HCT116 (cell line): ENCODE measurements at places on chromosomes 5 and 9.
A peak's percentile ranks its signal among the peaks of the same experiment; 100 is the strongest.

GRCh38 chr5:103411711-103412110 is 150.9 kb downstream of the NUDT12 start:
- DNase-seq, result no peak

DNA sequence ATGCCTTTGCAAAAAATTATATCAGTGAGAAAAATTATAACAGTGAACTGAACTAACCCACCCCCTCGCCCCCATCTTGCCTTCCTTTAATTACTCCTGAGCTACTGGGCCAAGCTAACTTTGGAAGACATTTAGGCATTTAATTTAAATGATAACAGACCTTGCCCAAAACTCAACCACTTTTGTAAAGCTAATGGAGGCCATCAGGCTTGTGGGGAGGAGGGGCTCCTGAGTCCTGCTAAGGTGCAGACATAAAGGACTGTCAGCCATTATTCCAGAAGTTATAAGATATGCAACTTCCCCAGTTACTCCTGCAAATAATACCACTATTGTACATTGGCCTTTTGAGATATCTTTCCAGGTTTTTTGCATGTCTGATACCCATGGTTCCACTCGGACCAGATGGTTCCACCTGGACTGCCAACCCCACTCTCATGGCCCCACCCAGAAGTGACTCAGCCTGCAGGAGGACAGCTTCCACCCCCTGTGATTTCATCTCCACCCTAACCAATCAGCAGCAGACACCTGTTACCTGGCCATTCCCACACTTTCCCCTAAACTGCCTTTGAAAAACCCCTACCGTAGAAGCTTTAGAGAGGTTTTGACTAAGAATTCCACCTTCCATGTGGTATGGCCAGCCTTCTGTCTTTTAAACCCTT is 805.4 kb upstream of the CDH6 start:
- DNase-seq, result no peak

- no peak for DNase-seq
These were observed 477.1 kb downstream of the SPOCK1 start for GRCh38 chr5:137022043-137022442.

GRCh38 chr9:131396626-131397025 is 2.7 kb downstream of the PRRC2B start:
- DNase-seq, result no peak

GRCh38 chr5:133688391-133688790 is 76.0 kb upstream of the FSTL4 start:
- no peak for DNase-seq

DNA sequence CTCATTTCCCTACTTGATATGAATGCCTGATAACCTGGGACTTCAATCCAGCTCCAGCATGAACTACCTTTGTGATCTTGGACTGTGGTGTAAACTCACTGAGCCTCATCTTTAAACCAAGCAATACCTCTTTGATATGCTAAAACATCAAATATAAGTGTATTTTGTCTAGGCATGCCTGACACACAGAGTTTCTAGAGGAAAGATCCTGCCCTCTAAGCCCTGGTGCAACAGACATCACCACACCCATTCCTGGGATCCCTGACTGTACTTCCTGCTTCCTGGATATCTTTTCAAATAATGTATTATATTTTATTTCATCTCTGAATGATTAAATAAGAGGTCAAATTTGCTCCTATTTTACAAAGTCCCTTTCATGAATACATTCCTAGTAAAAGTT is 55.8 kb downstream of the ANXA2R start:
- no peak for DNase-seq

- DNase-seq, result no peak
These were observed 131.9 kb downstream of the CDK5RAP2 start for GRCh38 chr9:120447959-120448500.

- DNase-seq, result no peak
These were observed 67.1 kb upstream of the UNC5A start for GRCh38 chr5:176743136-176743861.

GRCh38 chr5:37807621-37808301 is 32.1 kb downstream of the GDNF start:
- DNase-seq, result no peak

DNA sequence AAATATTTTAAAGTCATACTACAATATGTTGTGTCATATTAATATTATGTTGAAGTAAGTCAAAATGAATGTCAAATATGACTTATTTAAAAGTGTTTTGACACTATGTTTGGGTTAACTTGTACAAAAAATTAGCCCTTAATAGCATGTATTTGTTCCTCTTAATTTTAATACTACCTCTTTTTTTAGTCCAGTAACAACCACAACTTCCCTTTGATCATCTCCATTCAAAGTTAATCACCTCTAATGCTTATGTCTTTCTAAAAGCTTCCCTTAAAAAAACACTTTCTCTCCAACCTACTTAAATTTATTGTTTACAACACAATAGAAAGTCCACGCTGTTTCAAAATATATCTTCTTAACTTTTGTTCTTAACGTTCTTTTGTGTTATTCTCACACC is 9.6 kb downstream of the SLCO4C1 start:
- DNase-seq, result no peak

DNA sequence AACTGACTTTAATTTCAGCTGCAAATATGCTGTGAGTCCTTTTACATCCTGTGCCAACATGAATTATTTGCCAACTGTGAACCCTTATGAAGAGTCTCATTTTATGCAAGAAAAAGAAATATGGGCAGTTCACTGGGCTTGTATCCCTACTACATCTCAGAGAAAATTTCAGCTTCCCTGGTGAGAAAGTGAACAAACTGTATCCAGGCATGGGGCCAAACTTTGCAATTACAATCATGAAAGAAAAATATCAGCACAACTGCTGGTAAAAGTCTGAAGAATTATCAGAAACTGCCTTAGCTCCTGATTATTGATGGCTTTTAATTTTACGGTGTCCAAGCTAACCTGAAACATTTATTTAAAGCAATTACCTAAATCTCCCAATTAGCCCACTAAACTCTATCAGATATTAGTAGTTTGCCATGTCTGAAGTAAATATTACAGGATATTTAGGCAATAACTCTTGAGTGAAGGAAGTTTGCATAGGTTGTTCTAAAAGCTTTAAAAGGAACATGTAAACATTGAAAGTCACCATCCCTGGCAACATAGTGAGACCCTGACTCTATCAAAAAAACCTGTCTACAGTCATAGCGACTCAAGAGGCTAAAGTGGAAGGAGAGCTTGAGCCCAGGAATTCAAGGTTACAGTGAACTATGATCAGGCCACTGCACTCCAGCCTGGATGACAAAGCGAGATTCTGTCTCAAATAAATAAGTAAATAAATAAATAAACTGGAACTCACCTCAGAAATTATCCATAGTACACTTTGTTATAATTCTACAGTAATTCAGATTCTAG is 83.9 kb upstream of the HCN1 start:
- no peak for DNase-seq

DNA sequence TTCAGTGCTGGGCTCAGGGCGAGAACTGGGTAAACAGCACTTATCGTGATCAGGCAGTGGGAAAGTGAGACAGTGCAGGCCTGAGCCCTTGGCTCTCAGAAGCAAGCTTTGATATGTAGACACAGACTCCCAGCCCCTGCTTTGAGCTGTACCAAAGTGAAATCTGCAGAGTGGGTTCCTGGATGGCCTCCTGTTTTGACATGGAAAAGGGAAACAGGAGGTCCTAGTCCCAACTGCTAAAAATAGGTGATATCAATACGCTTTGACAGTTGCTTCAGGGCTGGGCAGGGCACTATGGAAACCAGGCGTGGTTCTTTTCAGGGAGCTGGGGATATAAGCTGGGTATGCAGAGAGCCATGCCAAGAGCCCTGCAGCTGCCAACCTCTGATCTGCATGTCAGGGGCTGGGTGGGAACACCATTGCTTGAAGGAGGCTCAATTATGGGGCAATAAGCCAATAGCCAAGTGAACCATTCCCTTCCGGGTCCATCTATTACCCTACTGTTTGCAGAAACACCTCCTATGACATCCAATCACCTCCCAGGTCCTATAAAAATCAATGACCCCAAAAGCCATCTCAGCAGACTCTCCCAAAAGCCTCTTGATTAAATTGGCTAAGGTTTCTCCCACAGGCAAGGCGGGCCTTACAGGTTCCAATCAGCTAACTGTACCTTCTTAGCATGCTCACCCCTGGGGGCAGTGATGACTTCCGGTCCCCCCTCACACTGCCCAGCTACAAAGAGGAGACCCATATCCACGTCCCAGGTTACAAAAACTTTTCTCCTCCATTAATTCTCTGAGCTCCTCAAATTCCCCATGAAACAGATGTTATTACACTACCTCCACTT is 45.8 kb downstream of the EPB41L4B start:
- DNase-seq, result no peak

- DNase-seq, result no peak
These were observed 87.3 kb downstream of the SERINC5 start for GRCh38 chr5:80168388-80169028.

- DNase-seq, result no peak
These were observed 124.9 kb upstream of the PTGER4 start for GRCh38 chr5:40554813-40555212.

- DNase-seq, result no peak
These were observed 382.7 kb downstream of the ENC1 start for GRCh38 chr5:74257645-74258313.

DNA sequence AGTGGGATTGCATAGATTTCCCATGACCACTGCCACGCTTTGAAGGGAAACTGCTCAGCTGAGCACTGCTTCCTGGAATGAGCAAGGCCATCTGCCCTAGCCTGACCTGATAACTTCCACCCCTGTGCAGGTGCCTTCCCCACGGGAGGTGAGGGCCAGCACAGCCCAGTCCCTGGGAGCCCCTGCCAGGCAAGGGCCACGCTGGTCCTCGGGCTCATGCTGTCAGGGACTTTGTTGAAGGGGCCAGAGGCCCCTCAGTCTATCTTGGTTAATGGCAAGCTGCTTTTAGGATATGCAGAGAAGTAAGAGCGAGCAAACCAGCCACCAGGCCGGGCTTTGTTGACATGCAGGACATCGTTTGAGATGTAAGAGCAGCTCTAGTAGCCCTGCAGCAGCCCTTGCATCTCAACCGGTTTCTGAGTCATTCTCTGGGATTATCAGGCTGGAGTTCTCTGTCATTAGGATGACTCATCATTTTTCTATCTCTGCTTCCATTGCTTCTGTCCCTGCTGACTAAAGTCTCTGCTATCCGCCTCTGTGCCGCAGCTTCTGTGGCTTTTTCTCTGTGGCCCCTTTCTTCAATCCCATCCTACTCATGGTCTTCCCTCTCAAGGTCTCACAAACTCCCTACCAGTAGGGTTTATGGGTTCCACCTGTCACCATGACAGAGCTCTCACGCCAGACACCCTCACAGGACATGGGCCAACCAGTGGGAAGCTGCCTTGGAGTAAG is 30.6 kb upstream of the IQGAP2 start:
- DNase-seq, result peak; percentile 88

- no peak for DNase-seq
These were observed 110.9 kb downstream of the ESM1 start for GRCh38 chr5:54874337-54875021.

GRCh38 chr5:106825374-106825773 is 845.4 kb downstream of the EFNA5 start:
- no peak for DNase-seq

GRCh38 chr5:10474521-10475075 is 32.9 kb downstream of the ROPN1L start:
- no peak for DNase-seq

DNA sequence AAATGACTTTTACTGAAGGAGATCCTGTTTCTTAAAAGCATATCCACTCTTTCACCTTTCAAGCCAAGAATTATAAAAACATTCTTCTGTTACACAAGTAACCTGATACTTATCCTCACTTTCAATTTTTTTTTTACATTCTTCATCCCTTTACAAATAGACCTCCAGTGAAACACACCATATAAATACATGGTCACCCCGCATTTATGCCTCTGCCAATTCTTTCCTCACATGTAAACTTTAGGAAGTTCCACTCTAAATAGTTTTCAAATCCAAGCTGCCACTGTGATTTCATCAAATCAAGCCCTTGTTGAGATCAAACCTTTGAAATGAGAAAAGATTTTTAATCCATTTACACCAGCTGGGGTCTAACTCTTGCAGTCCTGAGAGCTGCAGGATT is 40.0 kb downstream of the GAS1 start:
- DNase-seq, result no peak

- DNase-seq, result no peak
These were observed 55.1 kb downstream of the PRDM6 start for GRCh38 chr5:123144096-123144495.

- no peak for DNase-seq
These were observed 208.5 kb downstream of the FSTL4 start for GRCh38 chr5:133403741-133404364.
